NCI-H2107 (cell line): ENCODE measurements at places on chromosomes 4 and X.
A peak's percentile ranks its signal among the peaks of the same experiment; 100 is the strongest.

DNA sequence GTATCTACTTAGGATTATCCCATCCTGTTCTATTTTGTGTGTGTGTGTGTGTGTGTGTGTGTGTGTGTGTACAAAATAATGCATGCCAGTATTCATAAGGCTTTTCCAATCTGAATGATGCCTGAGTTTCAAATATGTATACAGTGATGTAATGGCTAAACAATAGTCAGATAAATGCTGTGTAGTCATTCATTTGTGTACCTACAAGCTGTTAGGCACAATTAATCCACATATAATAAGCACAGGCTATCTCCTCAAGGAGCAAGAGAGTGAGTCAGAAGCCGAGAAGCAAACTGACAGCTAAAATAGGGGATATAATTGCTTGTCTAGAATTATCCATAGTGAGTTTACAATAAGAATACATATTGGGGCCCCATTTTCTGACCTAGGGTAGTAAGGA is 15.7 kb downstream of the DMD start:
- no peak for DNase-seq

DNA sequence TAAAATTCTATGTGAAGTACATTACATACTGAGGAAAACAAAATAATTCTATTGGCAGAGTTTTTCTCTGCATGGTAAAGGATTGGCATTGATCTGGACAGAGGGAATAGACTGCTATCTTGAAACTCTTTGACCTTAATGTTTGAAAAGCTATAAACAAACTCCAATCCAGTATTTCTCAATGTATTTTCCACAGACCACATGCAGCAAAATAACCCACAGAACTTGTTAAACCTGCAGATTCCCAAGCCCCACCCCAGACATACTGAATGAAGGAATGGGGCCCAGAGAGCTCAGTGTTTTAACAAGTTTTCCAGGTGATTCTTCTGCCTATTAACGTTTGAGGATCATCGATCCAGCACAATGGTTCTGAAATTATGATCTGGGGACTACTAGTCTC is 15.7 kb downstream of the RNF128 start:
- DNase-seq: no peak

DNA sequence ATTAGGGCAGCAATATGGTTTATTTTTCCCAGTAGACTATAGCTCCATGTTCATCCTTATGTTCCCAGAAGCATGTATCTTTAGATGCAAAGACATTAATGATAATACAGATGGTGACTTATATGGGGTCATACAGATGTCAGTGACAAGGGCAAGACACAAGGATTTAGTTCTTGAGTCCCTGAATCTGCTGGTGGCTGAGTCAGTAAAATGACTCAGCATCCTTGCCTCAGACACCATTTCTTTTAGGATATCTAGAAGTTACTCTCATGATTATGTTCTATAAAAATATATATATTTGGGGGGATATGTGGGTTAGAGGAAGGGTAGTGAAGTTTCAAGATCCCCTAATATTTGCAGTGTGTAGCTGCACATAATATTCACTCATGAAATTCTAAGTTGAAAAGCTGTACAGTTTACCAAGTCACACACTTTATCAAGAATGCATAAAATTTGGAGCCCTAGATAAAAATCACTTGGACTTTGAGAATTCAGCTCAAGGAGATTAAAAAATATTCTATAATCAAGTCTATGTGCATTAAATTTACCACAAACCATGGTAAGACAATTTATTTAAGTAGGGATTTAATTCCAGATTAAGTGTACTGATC is 101.9 kb downstream of the LNX1 start:
- DNase-seq: no peak

GRCh38 chrX:39903937-39904336 is 193.8 kb downstream of the BCOR start:
- DNase-seq: no peak

DNA sequence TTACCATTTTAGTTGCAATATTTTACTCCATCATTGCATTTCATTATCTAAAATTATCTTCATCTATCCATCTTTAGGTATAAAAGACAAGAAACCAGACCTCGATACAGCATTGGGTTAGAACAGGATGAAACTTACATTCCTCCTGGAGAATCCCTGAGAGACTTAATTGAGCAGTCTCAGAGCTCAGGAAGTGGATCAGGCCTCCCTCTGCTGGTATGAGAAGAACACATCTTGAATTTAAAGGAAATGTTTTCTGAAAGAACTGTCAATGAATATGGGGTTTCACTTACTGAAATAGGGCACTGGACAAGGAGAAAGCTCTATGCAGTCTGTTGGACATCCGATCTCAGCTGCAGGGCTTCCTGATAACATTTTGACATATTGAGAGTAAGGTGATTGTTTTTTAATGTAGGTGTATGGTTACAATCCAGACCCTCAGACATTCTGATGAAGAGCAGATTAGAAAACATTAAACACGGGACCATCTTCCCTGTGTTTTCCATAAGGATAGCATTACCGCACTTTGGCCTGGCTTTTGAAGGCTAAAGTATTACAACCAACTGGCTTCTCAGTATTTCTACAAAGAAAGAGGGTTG is 367.2 kb downstream of the BMPR1B start:
- no peak for DNase-seq

- no peak for DNase-seq
Observed at GRCh38 chr4:158826882-158827281, 58.1 kb downstream of the FNIP2 start.

GRCh38 chr4:25320773-25321172 is 8.2 kb downstream of the ZCCHC4 start:
- DNase-seq: no peak

DNA sequence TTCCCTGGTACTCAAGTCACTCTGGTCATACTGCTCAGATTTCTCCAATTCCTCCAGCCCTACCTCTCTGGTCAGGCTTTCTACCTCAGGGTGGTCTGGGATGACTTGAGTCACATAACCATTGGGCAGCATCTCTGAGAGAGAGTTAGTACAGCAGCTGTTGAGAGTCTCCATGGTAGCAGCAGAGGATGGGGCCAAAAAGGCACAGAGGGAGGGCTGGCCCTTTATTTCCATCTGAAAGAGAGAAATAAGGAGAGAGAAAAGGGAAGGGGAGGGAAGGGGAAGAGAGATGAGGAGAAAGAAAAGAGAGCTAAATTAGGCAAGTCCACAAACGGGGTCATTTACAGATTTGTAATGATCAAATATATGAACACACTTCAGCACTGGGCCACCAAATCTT is 149.1 kb upstream of the ARHGEF9 start:
- DNase-seq: no peak

- no peak for DNase-seq
Observed at GRCh38 chr4:158811704-158812103, 42.9 kb downstream of the FNIP2 start.

- no peak for DNase-seq
Observed at GRCh38 chr4:2866891-2867290, 23.2 kb downstream of the ADD1 start.

- no peak for DNase-seq
Observed at GRCh38 chrX:118965395-118965794, 9.0 kb upstream of the LONRF3 start.

- peak; percentile 9 for DNase-seq
Observed at GRCh38 chr4:152063621-152064240, 302.9 kb upstream of the GATB start.

GRCh38 chr4:174215057-174215456 is 68.4 kb downstream of the FBXO8 start:
- DNase-seq: no peak

DNA sequence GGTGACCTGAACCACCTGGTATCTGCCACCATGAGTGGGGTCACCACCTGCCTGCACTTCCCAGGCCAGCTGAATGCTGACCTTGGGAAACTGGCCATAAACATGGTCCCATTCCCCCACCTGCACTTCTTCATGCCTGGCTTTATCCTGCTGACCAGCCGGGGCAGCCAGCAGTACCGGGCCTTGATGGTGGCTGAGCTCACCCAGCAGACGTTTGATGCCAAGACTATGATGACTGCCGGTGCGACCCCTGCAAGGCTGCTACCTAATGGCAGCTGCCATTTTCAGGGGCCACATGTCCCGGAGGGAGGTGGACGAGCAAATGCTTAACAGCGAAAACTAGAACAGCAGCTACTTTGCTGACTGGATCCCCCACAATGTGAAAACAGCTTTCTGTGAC is 67.5 kb upstream of the FAM241A start:
- DNase-seq: no peak

- DNase-seq: no peak
Observed at GRCh38 chr4:37652747-37653527, 33.2 kb downstream of the RELL1 start.

DNA sequence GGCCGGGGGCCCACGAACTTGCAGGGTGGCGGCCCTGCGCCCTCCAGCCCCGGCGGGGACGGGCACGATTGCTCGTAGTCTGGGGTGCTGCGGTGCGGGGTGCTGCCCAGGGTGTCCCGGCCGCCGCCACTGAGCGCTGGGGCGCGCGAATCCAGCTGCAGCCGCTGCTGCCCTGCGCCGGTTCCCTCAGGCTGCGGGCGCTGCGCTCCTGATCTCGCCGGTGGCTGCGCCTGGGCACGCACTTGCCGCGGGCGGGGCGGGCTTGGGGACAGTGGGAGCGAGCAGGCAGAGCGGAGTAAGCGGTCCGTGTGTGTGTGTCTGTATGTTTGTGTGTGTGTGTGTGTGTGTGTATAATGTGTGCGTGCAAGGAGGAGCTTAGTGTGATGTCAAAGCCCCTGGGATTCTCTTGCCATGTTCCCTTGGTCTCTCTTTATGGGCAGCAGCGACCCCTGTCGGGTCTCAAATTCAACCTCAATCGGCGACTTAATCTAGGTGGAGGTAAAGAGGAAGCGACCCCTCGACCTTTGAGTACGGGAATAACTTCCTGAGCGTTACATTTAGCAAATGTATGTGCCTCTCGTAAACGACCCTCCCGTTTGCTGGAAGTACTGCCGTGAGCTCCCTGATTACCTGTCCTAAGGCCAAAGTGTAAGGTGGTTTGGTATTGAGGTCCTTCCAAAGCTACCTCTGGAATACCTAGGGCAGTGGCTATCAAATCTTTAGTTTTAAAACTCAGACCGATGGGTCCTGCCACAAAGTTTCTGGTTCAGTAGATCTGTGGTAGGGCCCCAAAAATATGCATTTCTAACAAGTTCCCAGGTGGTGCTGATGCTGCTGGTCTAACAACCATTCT is at the start of gene RNF150:
RNF150 (minus strand) TSS at position 324 of the 853 bp plus-strand sequence.
- DNase-seq: peak; percentile 57

GRCh38 chrX:151695583-151696340 is 504 bp downstream of the PRRG3 start:
- DNase-seq: no peak

- no peak for DNase-seq
Observed at GRCh38 chrX:22746081-22746480, 253.7 kb upstream of the DDX53 start.

DNA sequence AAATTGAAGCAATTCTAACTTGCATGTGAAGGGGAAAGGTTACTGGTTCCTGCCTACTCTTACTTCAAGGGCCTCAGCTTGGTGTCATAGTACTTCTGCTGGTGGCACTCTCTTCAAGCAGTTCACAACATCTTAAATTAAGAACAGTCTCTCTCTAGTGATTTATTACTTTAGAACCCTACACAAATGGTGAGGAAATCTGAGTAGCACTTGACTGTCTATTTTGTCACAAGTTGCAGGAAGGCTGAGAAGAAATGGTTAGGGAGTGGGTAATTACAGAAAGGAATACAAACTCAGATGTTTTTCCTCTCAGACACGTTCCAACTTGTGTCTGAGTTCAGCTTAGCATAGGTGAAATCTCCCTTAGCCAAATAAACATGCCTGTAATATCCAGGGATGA is 242.3 kb upstream of the GRIA3 start:
- no peak for DNase-seq

GRCh38 chr4:87188932-87189331 is 31.5 kb downstream of the KLHL8 start:
- DNase-seq: no peak

DNA sequence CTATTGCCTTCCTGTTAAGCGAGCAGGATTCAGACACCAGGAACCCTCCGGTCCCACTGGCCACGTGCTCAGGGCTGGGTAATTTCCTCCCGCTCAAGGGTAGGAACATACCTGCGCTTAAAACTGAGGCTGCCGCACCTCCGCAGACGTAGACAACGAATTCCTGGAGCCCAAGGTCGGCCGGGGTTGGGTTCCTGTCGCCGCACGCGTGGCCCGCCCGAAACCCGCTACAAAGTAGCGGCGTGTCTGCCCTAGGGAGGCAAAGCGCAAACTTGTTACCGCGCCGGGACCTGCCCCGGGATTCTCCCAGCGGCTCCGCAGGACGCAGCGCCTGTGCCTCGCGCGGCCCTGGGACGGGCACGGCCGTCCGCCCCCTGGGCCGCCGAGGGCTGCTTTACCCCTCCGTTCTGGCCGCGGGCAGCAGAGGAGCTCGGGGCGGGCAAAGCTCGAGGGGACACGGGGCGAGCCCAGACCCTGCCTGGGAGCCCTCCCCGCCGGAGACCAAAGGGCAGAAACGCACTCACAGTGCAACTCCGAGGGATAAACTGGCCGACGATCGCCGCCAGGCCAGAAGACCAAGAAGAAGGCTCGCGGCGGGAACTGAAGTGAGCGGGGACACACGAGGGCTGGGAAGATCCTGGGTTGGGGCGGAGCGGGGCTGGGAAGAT is at the start of gene ERVMER34-1:
ERVMER34-1 (minus strand) TSS at position 607 of the 668 bp plus-strand sequence. CDS start 5,905 bp downstream, outside the sequence.
- no peak for DNase-seq

DNA sequence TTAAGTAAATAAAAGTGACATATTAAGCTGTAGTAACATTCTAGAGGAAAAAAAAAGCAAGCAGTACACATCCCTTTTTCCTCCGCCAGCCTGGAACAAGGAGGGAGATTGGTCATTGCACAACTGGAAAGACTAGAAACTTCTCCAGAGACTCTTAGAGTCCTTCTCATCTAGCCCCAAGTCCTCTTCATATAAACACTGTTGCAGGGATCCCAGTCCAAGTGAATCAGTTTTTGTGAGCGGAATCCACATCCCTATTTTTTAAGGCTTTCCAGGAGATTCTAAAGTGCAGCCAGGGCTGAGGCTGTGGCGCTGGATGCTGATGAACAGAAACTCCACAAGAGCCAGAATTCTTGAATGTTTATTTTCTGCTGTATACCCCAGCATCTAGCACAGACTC is 23.8 kb downstream of the REELD1 start:
- DNase-seq: no peak

DNA sequence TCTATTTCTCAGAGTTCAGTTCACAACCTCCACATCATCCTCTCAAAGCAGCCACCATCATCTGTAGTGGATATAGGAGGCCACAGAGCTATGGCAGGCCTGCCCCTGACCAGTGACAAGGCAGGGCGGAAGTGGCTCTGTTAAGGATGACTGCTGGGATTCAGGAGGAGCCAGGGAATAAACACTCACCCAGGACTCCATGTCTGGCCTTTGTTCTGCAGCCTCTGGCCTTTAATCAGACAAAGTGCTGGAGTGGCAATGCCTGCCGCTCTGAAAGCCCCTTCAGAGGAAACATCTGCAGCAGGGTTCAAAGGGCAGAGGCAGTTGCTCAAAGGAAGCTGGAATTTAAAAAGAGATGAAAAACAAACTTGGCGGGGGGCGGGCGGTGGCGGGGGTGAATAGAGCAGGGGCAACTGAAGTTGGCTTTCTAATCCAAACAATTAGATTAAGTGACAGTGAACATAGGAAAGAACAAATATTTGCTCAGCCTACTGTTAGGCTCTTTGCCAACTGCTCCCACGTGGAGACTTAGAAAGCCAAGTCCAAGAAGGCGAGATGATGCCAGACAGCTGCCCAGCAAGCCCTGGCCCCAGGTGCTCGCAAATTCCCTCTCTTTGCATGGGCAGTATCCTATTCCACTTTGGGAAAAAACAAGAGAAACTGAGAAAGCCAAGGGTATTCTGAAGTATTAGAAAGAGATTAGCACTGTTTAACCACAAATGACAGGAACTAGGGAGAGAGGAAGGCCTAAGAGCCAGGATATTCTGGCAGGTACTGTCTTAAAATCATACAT is 5.5 kb downstream of the MPP1 start:
- DNase-seq: no peak

GRCh38 chr4:159856451-159856850 is 753.6 kb downstream of the RAPGEF2 start:
- DNase-seq: no peak

- DNase-seq: no peak
Observed at GRCh38 chrX:70973221-70973620, 42.3 kb upstream of the SLC7A3 start.
